Activated CD8-positive, alpha-beta T cell treated with anti-CD3 and anti-CD28 coated beads for 36 hours (primary cell): ENCODE measurements at places on chromosomes 4 and X.
A peak's percentile ranks its signal among the peaks of the same experiment; 100 is the strongest.

DNA sequence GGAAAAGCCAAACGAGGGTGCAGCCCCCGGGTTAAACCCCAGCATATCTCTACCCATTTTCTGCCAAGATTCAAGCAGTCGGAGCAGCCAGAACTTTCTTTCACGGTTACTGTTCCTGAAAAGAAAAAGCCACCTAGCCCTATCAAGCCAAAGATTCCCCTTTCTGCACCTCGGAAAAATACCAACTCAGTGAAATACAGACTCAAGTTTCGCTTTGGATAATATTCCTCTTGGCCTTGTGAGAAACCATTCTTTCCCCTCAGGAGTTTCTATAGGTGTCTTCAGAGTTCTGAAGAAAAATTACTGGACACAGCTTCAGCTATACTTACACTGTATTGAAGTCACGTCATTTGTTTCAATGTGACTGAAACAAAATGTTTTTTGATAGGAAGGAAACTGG is 20.0 kb downstream of the FGF5 start:
- no peaks in the 10 kb centered on the region for H3K36me3 ChIP-seq
- no peaks in the 10 kb centered on the region for H3K4me1 ChIP-seq
- H3K27ac ChIP-seq: no peak overlapping the region

DNA sequence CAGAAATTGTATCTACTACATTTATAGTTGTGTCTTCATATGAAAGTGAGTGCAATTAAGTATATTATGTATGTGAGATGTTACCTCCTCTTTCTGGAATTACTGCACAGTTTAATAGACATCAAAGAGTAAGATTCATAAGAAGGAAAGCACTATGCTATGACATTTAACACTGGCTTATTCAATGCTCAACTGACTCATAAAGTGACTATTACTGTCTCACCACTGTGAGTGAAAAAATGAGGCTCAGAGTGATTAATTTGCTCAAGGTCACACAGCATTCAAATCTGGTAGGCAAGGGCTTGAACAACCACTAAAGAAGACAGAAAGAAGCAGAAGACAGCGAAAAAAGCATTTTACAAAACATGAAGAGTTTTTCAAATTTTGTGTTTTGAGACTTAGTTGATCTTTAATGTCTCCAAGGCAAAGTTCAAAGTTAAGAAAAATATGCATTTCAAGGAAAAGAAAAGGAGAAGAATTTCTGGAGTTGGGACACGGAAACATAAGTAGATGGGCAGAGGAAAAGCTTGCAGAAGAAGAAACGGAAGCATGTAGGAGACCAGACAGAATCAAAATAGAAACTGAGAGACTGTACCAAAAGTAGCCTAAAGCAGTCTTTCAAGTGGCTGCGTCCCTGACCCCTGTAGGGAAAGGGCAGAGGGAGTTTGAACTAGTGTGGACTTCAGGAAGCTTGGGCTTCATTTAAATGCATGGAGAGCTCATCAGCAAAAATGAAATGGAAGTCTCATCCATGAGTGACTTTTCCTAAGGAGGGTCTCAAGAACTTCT is 66.3 kb downstream of the KCNIP4 start:
- no peak for DNase-seq
- no peaks in the 10 kb centered on the region for H3K27me3 ChIP-seq
- H3K4me3 ChIP-seq: no peak overlapping the region
- H3K4me1 ChIP-seq: peaks cover 2% of the 10 kb centered on the region
- no peaks in the 10 kb centered on the region for H3K36me3 ChIP-seq
- H3K27ac ChIP-seq: no peak overlapping the region

- H3K27me3 ChIP-seq: peaks cover 2% of the 10 kb centered on the region
- DNase-seq: no peak
- no peak overlapping the region for H3K4me3 ChIP-seq
- no peaks in the 10 kb centered on the region for H3K4me1 ChIP-seq
These were observed 13.2 kb downstream of the SMPX start for GRCh38 chrX:21744721-21745120.

- no peaks in the 10 kb centered on the region for H3K4me1 ChIP-seq
- no peak overlapping the region for H3K4me3 ChIP-seq
- no peaks in the 10 kb centered on the region for H3K36me3 ChIP-seq
- no peaks in the 10 kb centered on the region for H3K27me3 ChIP-seq
- H3K27ac ChIP-seq: no peak overlapping the region
These were observed 84.8 kb upstream of the ZFP42 start for GRCh38 chr4:187910741-187911140.

GRCh38 chrX:6748595-6748994 is 213.7 kb upstream of the VCX3A start:
- H3K27ac ChIP-seq: no peak overlapping the region
- no peak overlapping the region for H3K4me3 ChIP-seq
- no peaks in the 10 kb centered on the region for H3K4me1 ChIP-seq
- H3K36me3 ChIP-seq: no peaks in the 10 kb centered on the region
- no peaks in the 10 kb centered on the region for H3K27me3 ChIP-seq
- DNase-seq: no peak

DNA sequence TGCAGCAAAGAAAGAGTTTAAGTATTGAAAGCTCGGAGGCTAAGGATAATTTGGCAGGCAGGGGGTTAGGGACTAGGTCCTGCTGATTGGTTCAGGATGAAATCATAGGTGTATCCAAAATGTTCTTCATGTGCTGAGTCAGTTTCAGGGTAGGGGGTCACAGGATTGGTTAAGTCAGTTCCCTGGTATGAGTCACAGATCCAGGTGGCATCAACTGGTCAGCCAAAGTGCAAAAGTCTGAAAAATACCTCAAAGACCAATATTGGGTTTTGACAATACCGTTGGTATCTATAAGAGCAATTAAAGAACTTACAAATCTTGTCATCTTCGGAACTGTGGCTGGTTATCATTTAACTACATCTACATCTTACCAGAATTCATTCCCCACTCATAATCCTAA is 25.6 kb upstream of the PRDM8 start:
- H3K4me1 ChIP-seq: peaks cover 50% of the 10 kb centered on the region
- no peaks in the 10 kb centered on the region for H3K36me3 ChIP-seq
- H3K27me3 ChIP-seq: no peaks in the 10 kb centered on the region
- H3K27ac ChIP-seq: peak overlapping the region; percentile 90

DNA sequence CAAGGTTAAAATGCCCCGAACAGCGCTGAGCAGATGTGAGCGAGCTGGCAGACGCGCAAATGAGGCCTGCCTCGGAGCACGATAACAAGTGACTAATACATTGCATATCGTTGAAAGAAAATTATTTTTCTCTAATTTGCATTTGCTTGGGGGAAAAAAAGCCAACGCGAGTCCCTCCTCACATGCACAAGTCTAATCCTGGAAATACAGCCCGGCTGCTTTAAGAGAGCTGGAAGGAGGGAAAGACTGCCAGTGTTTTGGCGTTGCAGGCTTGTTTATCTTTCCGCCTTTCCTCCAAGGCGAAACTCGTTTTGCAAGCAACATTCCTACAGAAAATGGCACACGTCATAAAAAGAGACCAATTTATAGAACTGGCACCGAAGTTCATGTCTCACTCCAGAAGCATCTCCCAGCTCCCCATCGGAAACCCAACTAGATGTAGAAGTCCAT is 12.6 kb downstream of the BCOR start:
- peaks cover 3% of the 10 kb centered on the region for H3K36me3 ChIP-seq
- peak; percentile 20 for DNase-seq
- no peak overlapping the region for H3K4me3 ChIP-seq

DNA sequence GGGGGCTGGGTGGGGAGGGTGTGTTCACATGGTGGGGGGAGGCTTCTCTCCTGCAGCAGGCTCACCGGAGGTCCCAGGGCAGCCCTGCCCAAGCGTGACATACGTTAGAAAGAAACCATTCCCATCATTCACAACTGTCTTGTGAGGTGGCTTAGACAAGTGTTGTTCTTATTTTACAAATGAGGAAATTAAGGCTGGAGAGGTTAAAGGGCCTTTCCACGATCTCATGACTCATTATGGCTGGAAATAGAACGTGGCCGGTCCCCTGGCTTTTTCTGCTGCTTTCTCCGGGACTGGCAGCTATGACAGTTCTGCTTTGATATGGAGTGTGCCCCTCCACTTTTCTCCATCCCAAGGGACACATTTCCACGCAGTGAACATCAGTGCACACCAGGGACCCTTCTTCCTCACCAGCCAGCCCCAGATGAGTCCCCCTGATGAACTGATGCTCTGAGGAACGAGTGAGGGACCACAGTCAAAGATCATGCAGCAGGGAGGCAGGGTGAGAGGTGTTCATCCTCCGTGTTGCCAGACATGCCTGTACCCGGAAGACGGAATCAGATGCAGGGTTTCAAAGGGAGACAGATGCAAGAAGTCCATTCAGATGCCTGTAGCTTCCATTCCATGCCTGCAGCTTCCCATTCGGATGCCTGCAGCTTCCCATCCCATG is 64.0 kb upstream of the ACSL1 start:
- no peak overlapping the region for H3K27ac ChIP-seq
- no peaks in the 10 kb centered on the region for H3K4me1 ChIP-seq
- H3K36me3 ChIP-seq: no peaks in the 10 kb centered on the region
- no peak overlapping the region for H3K4me3 ChIP-seq

DNA sequence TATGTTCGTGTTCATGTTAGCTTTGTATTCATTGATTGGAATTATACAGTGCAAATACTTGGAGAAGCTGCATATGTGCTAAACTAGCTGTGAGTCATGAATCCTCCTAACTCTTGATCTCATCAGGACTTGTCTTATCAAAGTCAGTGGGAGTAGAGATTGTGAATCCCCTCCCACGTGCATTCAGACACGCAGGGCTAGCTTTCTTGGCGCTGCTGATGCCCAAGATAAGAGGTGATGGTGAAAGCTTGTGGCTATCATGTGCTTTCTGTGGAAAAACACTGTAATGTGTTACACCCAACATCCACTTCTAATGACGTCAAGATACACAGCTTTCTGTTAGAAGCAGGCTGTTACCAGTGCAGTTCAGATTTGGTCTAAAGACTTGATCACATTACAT is 348.7 kb upstream of the HAND2 start:
- no peaks in the 10 kb centered on the region for H3K4me1 ChIP-seq
- H3K27ac ChIP-seq: no peak overlapping the region
- no peaks in the 10 kb centered on the region for H3K36me3 ChIP-seq
- H3K4me3 ChIP-seq: no peak overlapping the region

- no peaks in the 10 kb centered on the region for H3K36me3 ChIP-seq
- no peak overlapping the region for H3K4me3 ChIP-seq
- H3K27ac ChIP-seq: no peak overlapping the region
These were observed 37.8 kb downstream of the WNK3 start for GRCh38 chrX:54320067-54320466.

- H3K4me1 ChIP-seq: no peaks in the 10 kb centered on the region
- H3K27me3 ChIP-seq: no peaks in the 10 kb centered on the region
- no peak overlapping the region for H3K27ac ChIP-seq
- DNase-seq: no peak
These were observed 9.8 kb downstream of the DGKQ start for GRCh38 chr4:963276-964225.

DNA sequence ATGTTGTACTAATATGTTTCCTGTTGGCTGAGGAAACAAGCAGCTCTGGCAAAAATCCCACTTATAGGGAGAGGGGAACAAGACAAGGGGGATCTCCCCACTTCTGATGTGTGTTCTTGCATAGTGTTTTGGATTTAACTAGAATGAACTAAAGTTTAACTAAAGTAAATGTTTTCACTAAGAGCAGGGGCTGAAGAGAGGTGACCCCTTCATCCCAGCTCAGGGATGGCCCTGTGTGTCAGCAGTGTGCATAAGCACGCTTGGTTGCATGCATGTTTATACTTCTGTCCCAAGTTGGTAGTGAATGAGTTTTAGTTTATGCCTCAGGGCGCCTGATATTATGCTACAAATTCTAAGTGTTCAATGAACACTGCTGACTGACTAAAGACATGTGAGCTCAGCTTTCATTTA is 169.4 kb downstream of the MGST2 start:
- H3K27ac ChIP-seq: no peak overlapping the region
- H3K4me3 ChIP-seq: no peak overlapping the region
- no peaks in the 10 kb centered on the region for H3K36me3 ChIP-seq
- no peak for DNase-seq

DNA sequence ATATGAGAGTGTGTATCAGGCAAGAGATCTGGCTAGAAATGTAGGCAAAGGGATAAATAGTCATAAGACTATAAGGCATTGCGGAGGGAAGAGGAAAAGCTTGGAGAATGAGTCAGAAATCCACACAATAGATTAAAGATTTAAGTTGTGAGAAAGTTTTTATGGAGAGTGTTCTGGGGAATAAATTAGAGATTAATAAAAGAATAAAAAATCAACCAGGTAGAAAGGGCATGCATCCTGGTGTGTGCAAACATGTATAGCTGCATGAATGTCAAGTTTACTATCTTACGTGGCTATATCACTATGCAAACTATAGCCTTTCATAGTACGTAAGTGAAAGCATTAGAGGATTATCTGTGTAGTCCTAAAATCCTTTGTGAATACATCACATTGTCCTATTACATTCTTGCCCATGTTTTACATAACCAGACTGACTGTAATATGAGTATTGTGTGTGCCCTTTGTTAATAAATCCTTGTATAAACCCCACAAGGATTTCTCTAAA is 36.9 kb downstream of the SNCA start:
- H3K27ac ChIP-seq: no peak overlapping the region
- DNase-seq: no peak
- H3K36me3 ChIP-seq: no peaks in the 10 kb centered on the region
- H3K4me1 ChIP-seq: no peaks in the 10 kb centered on the region
- no peak overlapping the region for H3K4me3 ChIP-seq

DNA sequence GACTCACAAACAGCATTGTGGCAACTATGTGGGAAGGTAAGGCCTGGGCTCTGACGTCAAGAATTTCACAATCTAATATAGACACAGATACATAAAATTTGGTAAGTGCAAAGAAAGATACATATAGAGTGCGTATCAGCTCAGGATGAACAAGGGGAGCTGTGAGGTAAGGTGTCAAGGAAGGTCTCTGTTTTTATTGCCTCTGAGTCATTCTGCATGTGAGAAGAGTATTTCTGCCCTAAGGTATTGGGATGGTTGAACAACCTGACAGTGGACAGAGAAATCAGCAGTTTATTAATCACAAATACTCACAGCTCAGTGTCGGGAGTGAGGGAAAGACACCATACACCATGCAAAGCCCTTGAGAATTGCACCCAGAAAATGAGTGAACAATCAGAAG is 89.8 kb downstream of the COMMD8 start:
- H3K36me3 ChIP-seq: no peaks in the 10 kb centered on the region
- H3K4me1 ChIP-seq: no peaks in the 10 kb centered on the region

DNA sequence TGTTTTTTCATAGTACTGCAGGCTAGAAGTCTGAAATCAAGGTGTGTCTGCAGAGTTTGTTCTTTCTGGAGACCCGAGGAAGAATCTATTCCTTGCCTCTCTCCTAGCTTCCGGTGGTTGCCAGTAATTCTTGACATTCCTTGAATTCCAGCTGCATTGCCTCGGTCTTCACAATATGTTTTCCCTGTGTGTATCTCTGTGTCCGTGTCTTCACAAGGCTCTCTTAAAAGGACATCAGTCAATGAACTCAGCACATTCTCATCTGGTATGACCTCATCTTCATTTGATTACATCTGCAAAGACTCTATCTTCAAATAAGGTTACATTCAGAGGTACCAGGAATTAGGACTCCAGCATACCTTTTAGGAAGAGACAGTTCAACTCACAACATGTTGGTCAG is 163.4 kb downstream of the BANK1 start:
- H3K27ac ChIP-seq: no peak overlapping the region
- no peaks in the 10 kb centered on the region for H3K4me1 ChIP-seq
- H3K27me3 ChIP-seq: peaks cover 3% of the 10 kb centered on the region
- no peak for DNase-seq
- no peaks in the 10 kb centered on the region for H3K36me3 ChIP-seq
- no peak overlapping the region for H3K4me3 ChIP-seq

- H3K4me3 ChIP-seq: no peak overlapping the region
- no peaks in the 10 kb centered on the region for H3K27me3 ChIP-seq
- no peak for DNase-seq
These were observed 288.9 kb upstream of the TECRL start for GRCh38 chr4:64698171-64698570.
